ENCODE measurements at places on chromosomes 4 and X. TPM values are rescaled to one million over a fixed set of nuclear protein-coding genes. Genes with fewer than 3 reads are reported as not detected.

DNA sequence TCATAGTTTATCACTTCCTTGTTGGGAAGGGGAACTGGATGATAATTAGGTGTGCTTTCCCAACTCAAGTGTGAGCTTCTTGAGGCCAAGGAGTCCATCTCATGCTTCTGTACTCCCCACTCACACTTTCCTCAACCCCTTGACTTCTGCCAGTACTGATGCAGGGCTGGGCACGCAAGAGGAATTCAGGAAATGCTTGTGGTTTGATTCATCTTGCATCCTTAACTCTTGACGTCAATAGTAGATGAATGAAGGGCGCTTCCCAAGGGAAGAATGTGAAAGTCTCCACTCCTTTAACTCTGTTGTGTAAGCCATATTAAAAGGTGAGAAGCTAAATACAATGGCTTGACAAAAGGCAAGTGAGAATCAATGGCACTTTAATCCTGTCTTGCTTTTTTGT is 101.8 kb downstream of the AGTR2 start:
- H3K4me1 ChIP-seq = no peaks in the 10 kb centered on the region
- no peaks in the 10 kb centered on the region for H3K36me3 ChIP-seq
- no peak overlapping the region for H3K4me3 ChIP-seq

GRCh38 chr4:19557161-19557560 is 694.5 kb upstream of the SLIT2 start:
- no peaks in the 10 kb centered on the region for H3K27me3 ChIP-seq
- no peak overlapping the region for H3K4me3 ChIP-seq
- H3K4me1 ChIP-seq = no peaks in the 10 kb centered on the region
- DNase-seq = no peak
- H3K36me3 ChIP-seq = no peaks in the 10 kb centered on the region

DGAT2L6 gene
- total RNA-seq = not detected

DNA sequence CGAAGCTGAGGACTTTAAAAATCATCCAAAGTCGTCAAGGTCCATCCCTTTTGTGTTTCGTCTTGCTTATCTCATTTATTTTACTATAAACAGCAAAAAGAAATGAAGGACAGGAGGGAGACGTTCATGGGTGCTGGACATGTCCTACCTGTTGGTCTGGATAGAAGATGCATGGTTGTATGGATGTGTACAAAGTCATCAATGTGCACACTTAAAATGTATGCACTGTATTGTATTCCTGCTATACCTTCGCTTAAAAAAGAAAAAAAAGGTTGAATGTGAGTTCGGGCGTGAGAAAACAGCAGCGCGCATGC is 313 bp upstream of the BLOC1S4 start:
- H3K4me1 ChIP-seq = peaks cover 34% of the 10 kb centered on the region
- H3K4me3 ChIP-seq = peak overlapping the region; percentile 82
- no peaks in the 10 kb centered on the region for H3K36me3 ChIP-seq
- H3K27ac ChIP-seq = peak overlapping the region; percentile 54
- DNase-seq = no peak
- H3K27me3 ChIP-seq = no peaks in the 10 kb centered on the region

PRKG2 gene
- 0.86 TPM for total RNA-seq

HMGN5 gene
- 0.37 TPM for total RNA-seq

DNA sequence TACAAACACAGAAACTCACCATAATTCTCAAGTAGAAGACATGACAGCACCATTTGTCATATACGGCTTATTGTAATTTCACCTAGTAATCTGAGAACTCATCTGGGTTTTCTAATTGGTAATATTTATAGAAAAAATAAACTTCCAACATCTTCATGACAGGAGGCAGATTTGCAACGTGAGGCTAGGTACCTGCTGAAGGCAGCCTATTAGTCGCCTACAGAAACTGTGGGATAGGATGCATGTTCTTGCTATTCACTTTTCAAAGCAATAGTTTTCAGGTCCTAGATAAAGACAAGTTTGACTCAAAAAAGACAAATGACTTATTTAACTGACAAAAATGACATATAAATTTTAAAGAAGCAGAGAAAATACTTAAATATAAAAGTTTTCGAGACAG is 2.9 kb downstream of the ZNF732 start:
- no peak overlapping the region for H3K4me3 ChIP-seq
- DNase-seq = no peak
- peaks cover 9% of the 10 kb centered on the region for H3K4me1 ChIP-seq

- no peak for DNase-seq
- no peak overlapping the region for H3K27ac ChIP-seq
- peaks cover 11% of the 10 kb centered on the region for H3K4me1 ChIP-seq
- no peaks in the 10 kb centered on the region for H3K27me3 ChIP-seq
- H3K4me3 ChIP-seq = no peak overlapping the region
These were observed 1.6 kb upstream of the EXOC1 start for GRCh38 chr4:55851885-55852284.

GRCh38 chr4:75025431-75025830 is 92.5 kb downstream of the PARM1 start:
- no peaks in the 10 kb centered on the region for H3K27me3 ChIP-seq
- no peak overlapping the region for H3K27ac ChIP-seq
- DNase-seq = no peak
- no peak overlapping the region for H3K4me3 ChIP-seq
- H3K4me1 ChIP-seq = no peaks in the 10 kb centered on the region

GRCh38 chr4:88159229-88159725 is 838 bp upstream of the ABCG2 start:
- peak overlapping the region; percentile 65 for H3K4me3 ChIP-seq
- no peak overlapping the region for H3K27ac ChIP-seq
- no peaks in the 10 kb centered on the region for H3K27me3 ChIP-seq
- DNase-seq = no peak
- no peaks in the 10 kb centered on the region for H3K36me3 ChIP-seq

CXorf38 gene
- total RNA-seq = 26.4 TPM

DNA sequence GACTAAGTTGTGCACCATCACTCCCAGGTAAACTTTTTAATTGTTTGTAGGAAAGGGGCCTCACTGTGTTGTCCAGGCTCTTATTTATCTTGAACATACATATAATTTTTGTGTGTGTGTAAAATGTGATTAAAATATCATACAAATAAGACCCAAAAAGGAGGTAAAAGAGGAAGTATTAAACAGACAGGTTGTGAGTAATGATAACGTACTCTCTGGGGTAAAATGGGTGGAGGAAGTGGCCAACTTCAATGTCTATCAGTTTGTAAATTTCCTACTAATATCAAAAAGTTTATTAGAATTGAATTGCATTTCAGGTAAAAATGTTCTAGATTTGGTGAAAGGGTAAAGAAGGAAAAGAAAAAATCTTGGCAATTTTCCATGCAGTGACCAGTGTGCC is 48.8 kb downstream of the SULT1E1 start:
- no peak overlapping the region for H3K27ac ChIP-seq
- H3K36me3 ChIP-seq = no peaks in the 10 kb centered on the region
- DNase-seq = no peak
- H3K4me3 ChIP-seq = no peak overlapping the region
- no peaks in the 10 kb centered on the region for H3K27me3 ChIP-seq
- no peaks in the 10 kb centered on the region for H3K4me1 ChIP-seq

GRCh38 chr4:101818362-101818761 is 27.8 kb downstream of the BANK1 start:
- peaks cover 68% of the 10 kb centered on the region for H3K4me1 ChIP-seq
- no peaks in the 10 kb centered on the region for H3K27me3 ChIP-seq
- H3K4me3 ChIP-seq = peak overlapping the region; percentile 88
- H3K36me3 ChIP-seq = peaks cover 67% of the 10 kb centered on the region
- no peak for DNase-seq
- H3K27ac ChIP-seq = peak overlapping the region; percentile 94

GRCh38 chrX:21524008-21524407 is 134.1 kb downstream of the KLHL34 start:
- no peak overlapping the region for H3K4me3 ChIP-seq
- no peaks in the 10 kb centered on the region for H3K27me3 ChIP-seq
- no peaks in the 10 kb centered on the region for H3K36me3 ChIP-seq
- H3K4me1 ChIP-seq = no peaks in the 10 kb centered on the region
- no peak overlapping the region for H3K27ac ChIP-seq

DNA sequence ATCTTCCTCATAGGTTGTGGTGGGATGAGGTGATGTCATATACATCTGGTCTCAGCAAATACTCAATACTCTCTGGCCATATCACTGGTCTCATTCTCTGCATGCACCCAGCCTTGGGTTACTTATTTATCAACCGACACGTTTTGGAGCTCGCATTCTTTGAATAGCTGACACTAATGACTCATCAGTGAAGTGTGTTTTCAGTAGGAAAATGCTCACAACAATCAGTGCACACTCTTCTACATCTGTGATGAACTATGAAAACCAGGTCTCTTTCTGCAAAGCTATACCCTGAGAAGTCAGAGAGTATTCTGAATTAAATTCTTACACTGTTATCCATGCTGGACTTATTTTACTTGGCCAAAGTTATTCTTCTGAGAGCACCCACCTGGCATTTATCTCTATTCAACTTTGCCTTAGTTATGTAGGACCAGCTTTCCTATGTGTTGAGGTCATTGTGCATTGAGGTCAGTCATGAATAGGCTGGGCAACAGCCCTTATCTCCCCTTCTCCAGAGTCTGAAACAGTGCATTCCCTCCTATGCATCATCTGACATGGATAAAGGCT is 58.7 kb upstream of the DHX15 start:
- H3K27ac ChIP-seq = no peak overlapping the region
- H3K4me1 ChIP-seq = no peaks in the 10 kb centered on the region
- H3K4me3 ChIP-seq = no peak overlapping the region
- no peak for DNase-seq

DNA sequence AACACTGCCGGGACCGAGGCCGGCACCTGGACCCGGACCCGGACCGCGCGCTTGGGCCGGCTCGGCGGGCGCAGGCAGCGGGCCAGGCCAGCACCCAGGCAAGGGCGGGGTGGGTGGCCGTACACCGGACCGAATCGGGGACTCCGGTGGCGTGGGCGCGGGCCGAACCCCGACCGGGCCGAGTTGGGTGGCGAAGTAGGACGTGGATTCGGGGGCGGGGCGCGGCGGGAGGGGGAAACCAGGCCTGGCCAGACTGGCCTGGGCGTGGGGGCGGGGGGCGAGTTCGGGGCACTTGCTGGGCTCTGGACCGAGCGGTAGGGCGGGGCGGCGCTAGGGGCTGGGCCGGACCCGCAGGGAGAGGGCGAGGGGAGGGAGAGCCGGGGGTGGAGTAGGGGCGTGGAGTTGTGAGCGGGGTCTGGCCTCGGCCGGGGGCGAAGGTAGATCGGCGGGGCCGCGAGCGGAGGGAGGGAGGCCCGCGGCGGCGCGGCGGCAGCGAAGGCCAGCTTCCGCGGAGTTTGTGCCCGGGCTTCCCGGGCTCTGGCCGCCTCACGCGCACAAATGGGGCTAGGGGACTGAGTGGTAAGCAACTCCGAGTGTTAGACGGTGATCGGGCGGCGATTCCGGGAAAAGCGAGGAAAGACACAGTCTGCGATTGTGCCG is 1.8 kb upstream of the BCORL1 start:
- H3K36me3 ChIP-seq = no peaks in the 10 kb centered on the region
- H3K27me3 ChIP-seq = no peaks in the 10 kb centered on the region
- peak; percentile 27 for DNase-seq
- H3K4me1 ChIP-seq = peaks cover 5% of the 10 kb centered on the region
- H3K4me3 ChIP-seq = peak overlapping the region; percentile 57

DNA sequence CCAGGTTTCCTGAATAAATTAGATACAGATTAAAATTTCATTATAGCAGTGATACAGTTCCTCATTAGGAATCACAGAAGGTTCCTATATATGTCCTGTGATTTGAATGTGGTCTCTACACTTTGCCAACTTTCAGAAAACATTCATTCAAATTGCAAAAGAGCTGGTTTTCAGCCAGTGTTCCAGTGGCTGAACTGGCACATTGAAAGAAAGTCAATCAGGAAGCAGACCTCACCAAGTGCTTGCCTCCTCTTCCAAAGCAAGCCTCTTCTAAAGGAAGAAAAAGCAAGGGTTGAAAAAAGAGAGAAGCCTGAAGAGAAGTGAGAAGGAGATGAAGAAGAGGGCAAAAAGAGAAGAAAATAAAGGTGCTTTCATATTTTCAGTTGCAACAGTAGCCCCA is 12.7 kb downstream of the KLHL34 start:
- H3K27me3 ChIP-seq = no peaks in the 10 kb centered on the region
- H3K4me3 ChIP-seq = no peak overlapping the region
- no peaks in the 10 kb centered on the region for H3K4me1 ChIP-seq
- H3K27ac ChIP-seq = no peak overlapping the region

DNA sequence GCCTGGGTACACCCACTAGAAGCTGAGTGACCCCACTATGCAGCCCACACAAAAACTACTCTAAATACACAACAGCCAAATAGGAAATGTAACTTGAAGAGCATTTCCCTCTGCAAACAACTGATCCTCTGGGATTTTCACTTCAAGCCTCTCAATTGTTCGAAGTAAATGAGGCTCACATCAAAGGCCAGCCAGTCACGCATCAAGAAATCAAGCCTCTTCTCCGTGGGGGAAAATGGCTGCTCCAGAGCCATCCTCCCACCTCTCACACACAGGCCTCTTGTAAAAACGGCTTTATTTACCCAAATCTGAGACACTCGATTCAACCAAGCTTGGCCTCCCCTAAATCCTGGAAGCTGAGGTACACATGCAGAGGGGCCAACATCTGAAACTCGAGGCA is 14.3 kb downstream of the PCDH19 start:
- H3K4me1 ChIP-seq = no peaks in the 10 kb centered on the region
- no peaks in the 10 kb centered on the region for H3K27me3 ChIP-seq
- H3K27ac ChIP-seq = no peak overlapping the region
- no peaks in the 10 kb centered on the region for H3K36me3 ChIP-seq

ARX gene
- total RNA-seq = not detected
